ENCODE measurements at places on chromosomes 7 and 10. TPM values are rescaled to one million over a fixed set of nuclear protein-coding genes. Genes with fewer than 3 reads are reported as not detected.

Gene POM121C
- 28.0 TPM for polyA plus RNA-seq

Gene DGKB
- not detected for polyA plus RNA-seq

Gene MYL10
- polyA plus RNA-seq: not detected

Gene MYPN
- polyA plus RNA-seq: not detected

Gene ITGB8
- polyA plus RNA-seq: not detected

Gene OR9A2
- not detected for polyA plus RNA-seq

Gene CRTAC1
- polyA plus RNA-seq: not detected

Gene CHST15
- not detected for polyA plus RNA-seq

Gene MRPS17
- 19.0 TPM for polyA plus RNA-seq

Gene SCIN
- not detected for polyA plus RNA-seq

Gene TFPI2
- polyA plus RNA-seq: not detected

Gene CPED1
- polyA plus RNA-seq: not detected

Gene MMP21
- polyA plus RNA-seq: not detected

Gene ITPRID1
- polyA plus RNA-seq: not detected

Gene LIPJ
- not detected for polyA plus RNA-seq

Gene GRID2IP
- not detected for polyA plus RNA-seq

Gene NODAL
- 0.43 TPM for polyA plus RNA-seq

Gene EBLN1
- not detected for polyA plus RNA-seq

All from CD8-positive, alpha-beta memory T cell (primary cell).